Right lobe of liver (tissue), 6 donors: ENCODE measurements at places on chromosomes 5 and 9.

DNA sequence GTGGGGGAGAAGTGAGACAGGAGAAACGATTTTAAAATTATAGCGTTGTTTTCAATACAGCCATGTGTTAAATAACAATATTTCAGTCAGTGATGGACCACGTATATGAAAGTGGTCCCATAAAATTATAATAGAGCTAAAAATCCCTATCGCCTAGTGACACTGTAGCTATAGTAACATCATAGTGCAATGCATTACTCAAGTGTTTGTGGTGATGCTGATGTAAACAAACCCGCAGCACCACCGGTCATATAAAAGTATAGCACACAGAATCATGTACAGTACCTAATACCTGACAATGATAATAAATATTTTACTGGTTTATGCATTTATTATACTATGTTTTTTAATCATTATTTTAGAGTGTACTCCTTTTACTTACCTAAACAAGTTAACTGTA lies 407.4 kb upstream of the SEMA6A start:
- DNase-seq: no peak

DNA sequence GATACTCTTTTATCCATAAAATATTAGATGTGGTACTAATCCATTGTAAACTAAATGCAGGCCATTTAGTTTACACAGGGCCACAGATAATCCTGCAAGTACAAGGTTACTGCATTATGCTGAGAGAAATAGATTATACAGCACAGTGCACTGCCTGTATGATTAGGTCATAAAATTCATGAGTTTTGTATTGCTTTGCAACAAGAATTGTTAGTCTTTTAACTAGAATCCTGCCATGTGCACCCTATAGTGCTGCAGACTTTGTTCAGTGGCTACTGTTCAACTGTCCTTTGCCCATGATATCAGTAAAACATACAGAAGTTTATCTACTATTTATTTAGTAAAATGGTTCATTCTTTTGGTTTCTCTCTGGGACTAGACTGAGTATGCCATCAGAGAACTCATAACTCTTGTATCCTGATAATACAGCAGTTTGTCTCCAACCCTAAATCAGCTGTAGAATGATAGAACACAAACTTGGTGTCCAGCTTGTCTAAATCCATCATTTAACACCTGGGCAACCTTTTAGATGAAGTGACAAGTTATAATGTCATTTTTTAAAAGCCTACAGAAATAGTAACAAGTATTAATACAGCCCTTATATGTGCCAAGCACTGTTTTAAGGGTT lies 291.2 kb downstream of the TMEM167A start:
- no peak for DNase-seq

GRCh38 chr9:133248726-133249295 lies 26.2 kb downstream of the ABO start:
- DNase-seq: no peak

DNA sequence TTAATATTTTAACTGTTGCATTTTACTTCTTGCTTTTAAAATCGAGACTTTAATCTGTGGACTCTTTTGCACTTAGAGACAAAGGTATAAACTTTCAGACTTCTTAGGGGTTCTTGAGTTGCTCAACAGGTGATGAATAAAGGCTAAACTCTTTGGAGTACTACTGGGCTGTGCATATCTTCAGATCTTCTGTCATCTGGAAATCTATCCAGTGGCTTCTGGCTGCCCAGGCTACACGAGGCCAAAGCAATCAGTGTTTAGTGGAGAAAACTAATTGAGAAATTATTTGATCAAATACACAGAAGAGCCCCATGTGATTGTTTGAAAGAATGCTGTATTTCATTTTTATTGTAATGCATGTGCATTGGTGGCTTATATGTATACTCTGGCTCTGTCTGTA lies 146.1 kb downstream of the PBX3 start:
- no peak for DNase-seq

DNA sequence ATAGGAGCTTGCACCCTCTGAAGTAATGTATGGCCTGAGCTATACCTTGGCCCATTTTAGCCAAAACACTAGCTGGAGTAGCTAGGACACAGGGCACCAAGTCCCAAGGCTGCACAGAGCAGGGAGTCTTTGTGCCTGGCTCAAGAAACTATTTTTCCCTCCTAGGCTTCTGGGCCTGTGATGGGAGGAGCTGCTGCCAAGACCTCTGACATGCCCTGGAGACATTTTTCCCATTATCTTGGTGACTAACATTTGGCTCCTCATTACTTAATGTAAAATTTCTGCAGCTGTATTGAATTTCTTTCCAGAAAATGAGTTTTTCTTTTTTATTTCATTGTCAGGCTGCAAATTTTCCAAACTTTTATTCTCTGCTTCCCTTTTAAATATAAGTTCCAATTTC lies 1099.2 kb downstream of the CDH18 start:
- no peak for DNase-seq

GRCh38 chr5:153485641-153486040 lies 4.8 kb upstream of the GRIA1 start:
- DNase-seq: no peak

GRCh38 chr5:169424279-169424655 lies 123.3 kb upstream of the SLIT3 start:
- DNase-seq: no peak

DNA sequence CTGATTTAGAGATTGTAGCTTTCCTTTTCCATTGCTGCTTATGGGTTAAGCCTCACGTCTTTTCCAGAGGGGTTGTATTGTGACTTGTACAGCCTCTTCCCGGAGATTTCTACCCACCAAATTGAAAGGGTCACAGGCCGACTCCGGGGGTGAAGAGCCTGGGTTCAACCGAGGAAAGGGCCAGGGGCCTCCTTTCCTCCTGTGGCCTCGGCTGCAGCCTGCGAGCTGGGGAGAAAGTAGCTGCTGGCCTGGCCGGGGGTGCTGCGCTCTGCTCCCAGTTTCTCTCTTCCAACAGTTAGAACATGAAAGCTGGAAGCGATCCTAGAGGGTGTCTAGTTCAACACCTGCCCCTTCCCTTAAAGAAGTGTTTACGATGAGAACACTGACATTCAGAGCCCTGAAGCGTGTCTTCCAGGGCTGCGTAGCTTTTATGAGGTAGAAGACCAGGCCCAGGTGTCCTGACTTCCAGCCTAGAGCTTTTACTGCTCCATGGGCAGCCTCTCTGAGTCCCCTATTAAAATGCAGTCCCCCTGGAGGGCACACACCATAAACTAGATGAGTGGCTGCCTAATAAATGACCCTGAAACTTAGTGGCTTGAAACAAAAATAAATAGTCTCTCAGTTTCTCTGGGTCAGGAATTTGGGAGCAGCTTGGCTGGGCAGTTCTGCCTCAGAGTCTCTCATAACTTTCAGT lies 56.9 kb downstream of the ACER2 start:
- no peak for DNase-seq

DNA sequence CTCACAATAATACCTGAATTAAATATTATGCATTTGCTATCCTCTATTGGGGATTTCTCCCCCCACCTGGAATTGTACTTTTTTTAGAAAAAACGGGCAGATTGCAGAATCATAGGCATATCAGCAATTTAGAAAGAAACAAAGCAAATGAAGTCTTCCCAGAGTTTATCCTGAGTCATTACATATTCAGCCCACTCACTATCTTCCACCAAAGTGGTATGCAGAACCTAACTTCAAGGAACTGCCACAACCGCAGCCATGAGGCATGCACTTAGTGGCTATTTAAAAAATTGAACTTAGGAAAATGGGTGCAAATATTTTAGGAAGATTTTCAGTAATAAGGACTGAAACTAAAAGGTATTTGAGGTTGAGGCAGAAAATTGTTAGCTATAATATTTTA lies 48.6 kb downstream of the UBAP1 start:
- no peak for DNase-seq

GRCh38 chr9:35954942-35955546 lies 2.9 kb downstream of the OR2S2 start:
- DNase-seq: no peak

- DNase-seq: no peak
Observed at GRCh38 chr9:7185612-7186011, 427.8 kb downstream of the KDM4C start.

GRCh38 chr5:2206293-2207108 lies 323.8 kb upstream of the IRX4 start:
- DNase-seq: no peak

DNA sequence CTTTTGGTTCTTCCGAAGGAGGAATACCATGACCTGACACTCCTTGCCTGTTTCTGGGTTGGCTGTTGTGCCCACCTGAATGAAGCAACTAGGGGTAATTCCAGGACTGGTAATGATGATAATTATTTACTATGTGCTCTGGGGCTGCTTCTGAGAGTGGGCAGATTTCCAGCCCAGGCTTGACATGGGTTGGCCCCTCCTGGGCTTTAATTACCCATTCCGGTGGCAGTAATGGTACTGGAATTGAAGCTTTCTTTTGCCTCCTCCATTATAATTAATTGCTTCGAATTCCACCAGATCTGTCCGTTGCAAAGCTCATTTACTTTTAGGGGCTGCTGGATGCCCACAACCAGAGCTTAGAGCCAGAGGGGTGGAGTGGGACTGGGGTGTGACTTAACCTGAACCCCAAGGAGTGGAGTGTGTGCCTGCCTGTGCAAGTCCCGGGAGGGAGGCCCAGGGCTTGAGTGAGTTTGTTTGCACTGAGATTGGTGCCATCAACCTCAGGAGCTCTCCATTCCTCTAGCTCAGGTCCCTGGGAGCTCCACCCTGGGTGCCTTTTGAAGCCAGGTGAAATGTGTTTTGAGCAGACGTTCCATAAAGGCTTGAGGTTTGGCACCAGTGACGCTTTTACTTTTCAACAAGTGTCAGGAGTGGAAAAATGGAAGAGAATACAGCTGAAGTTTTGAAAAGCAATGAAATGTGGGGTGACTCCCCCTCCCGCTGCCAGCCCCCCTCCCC lies 214.6 kb downstream of the PDZD2 start:
- DNase-seq: no peak

GRCh38 chr5:32711681-32712480 lies 760 bp downstream of the NPR3 start:
- DNase-seq: no peak

GRCh38 chr5:32332966-32333365 lies 20.2 kb upstream of the MTMR12 start:
- no peak for DNase-seq

GRCh38 chr5:112142769-112143270 lies 276.3 kb downstream of the EPB41L4A start:
- no peak for DNase-seq

- no peak for DNase-seq
Observed at GRCh38 chr5:76479973-76480667, 77.0 kb downstream of the IQGAP2 start.

DNA sequence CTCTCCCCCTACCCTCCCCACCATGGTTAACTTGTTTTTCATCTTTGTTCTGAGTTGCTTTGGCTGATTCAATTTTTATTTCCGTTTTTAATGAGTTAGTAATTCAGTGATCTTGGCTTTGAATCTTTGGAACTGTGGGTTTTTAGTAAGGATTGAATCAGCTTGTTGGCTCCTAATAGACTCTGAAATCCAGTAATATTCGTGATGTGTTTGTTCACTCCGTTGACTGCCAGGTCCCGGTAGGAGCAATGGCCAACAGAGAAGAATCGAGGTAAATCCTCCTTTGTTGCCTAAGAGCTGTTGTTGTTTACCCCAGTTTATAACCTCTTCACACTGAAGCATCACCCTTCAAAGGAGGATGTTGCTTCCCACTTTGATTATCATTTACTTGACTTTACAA lies 92.7 kb downstream of the PCSK1 start:
- no peak for DNase-seq

DNA sequence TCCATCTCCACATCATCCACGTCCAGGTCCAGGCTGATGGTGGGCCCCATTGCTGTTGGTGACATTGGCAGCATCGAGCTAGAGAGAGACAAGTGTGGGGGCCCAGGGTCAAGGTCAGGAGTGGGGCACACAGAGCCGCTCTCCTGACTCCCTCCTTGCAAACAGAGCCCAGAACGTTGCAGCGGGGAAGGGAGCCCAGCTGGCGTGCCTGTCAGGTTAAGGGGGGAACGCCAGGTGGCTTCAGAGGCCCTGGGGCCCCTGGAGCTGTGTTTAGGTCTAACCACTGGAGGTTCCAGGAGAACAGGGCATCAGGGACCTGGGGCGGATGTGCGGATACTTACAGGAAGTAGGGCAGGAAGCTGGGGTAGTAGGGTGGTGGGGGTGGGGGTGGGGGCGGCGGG lies 7.5 kb downstream of the RNF44 start:
- DNase-seq: no peak

DNA sequence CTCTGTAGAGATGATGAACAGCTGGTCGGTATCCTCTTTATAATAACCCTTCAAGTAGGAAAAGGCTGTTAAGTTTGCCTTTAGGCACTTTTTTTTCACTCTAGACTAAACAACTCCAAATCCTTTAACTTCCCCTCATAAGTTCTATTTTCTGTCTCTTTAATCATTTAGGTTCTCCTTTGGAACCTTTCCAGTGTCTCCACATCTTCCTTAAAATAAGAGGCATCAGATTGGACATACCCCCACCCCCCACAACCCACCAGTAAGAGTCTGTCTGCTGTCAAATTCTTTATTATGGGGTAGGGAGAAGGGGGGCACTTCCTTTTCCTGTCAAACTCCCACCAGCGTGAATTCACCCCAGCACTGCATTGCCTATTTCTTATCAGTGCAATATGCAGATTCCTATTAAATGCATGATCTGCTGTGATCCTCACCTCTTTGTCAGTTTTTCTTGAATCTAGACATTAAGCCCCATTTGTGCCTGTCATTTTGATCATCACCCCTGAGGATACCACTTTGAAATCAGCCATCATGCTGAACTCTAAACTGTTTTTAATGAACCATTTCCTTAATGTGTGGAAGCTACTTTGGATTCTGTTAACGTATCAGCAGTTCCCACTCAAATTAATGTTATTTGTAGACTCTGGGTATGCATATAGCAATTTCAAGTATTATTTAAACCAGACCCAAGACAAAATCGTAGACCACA lies 212.2 kb downstream of the PDZD2 start:
- DNase-seq: no peak

DNA sequence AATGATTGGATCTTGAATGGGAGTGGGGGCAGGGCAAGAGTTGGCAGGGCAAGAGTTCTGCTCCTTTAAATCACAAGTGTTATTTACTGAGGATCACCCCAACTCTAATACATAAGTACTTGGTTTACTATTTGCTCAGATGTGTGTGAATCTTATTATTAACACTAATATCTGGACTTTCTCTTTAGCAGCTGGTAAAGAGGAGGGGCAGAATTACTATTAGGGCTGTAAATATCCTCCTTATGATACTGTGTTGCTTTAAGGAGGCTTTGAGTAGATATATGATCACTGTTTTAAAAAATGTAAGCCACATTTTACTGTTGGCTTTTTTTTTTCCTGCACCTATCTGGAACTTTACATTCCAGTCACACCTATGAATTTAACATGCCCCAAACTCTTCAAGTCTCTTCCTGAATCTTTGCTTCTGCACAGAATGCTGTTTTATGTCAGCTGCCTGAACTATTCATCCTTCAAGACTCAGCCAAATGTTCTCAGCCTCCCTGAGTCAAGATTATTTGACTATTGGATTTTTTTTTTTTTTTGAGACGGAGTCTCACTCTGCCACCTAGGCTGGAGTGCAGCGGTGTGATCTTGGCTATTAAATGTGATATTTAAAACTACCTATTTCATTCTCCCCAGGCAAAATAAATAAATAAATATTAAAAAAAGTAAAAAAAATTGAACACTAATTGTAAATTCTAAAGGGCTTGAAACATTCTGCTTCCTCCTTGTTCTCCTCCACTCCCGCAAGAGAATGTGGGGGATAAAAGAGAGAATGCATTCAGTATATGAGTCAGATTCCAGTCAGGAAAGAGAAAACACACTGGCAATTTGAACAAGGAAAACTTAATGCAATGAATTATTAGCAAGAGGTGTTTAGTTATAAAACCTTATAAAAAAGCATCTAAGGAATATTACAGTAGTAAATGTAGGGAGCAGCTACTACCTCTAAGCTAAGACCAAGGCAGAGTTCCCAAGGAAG lies 99.3 kb downstream of the FOCAD start:
- DNase-seq: no peak

GRCh38 chr5:173383711-173384110 lies 55.5 kb upstream of the STC2 start:
- DNase-seq: no peak
